ENCODE measurements at places on chromosomes 16 and 17.

DNA sequence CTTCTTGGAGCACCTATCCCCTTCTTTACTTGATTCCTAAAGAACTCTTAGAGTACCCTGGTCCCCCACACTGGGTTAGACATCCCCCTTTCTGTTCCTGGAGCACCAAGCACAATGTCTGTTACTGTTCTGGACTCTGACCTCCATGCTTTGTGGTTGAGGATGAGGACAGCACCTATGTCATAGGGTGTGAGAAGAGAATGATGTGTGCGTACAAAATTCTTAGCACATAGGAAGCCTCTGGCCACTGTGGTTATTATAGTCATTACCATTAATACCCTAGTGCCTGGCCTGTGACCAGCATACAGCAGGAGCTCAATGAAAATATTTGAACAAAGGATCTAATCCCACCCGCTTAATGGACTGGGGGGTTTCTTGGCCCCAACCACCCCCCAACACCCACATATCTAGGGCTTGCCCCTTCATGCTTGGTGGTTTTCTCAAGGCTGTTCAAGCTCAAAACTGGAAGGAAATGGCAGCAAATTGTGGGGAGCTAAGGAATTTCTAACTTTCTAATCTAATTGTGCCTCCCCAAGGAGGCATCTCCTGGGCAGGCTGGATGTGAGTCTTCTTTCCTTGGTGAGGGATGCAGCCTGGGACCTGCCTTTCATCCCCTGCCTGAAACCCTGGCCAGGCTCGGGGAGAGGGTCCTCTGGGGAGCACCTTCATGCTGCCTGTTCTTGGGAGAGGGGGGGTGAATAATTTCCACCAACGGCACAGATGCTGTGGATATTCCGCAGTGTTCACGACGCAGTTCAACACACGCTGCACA, 1.5 kb upstream of the CMIP start:
- DNase-seq = no peak

DNA sequence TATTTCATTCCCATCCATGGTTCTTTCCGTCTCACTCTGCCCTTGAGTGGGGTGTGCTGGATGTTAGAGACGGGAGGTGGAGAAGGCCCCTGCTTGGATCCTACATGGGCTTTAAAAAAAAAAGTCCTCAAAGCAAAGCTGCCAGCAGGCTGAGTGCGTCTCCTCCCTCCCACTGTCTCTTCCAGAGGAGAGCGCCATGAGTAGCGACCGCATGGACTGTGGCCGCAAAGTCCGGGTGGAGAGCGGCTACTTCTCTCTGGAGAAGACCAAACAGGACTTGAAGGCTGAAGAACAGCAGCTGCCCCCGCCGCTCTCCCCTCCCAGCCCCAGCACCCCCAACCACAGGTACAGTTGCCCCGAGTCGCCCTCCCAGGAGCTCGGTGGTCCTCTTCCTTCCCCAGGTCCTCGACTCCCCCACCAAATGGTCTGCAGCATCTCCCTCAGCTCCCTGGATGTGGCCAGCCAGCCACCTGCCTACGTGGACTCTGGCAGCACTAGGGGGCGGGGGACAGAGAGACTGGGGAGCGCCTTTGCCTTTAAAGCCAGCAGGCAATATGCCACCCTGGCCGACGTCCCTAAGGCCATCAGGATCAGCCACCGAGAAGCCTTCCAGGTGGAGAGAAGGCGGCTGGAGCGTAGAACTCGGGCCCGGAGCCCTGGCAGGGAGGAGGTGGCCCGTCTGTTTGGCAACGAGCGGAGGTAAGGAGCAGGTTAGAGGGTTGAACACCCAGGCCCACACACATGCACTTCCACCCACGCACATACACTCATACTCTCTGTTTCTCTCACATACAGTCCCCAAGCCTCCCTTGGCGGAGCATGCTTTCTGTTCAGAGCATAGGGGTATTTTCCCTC, 68.2 kb downstream of the PLD6 start:
- DNase-seq = no peak

DNA sequence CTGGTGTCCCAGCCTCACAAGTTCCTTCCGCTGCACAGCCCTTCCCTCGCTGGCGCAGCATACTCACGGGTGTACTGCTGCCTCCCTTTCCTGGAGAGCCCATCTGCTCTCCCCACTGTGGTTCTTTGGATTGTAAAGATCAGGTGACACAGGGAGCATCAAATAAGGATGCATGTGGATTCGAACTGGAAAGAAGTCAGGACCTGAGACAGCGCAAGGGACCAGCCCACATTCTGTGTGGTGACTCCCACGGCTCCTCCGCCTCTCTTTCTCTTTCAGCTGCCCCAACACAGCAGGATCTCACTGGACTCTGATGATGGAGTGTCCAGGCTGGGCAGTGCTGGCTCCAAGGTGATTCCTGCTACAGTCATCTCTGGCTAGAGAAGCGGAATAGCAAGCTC, 8.1 kb downstream of the LDAF1 start:
- DNase-seq = no peak

DNA sequence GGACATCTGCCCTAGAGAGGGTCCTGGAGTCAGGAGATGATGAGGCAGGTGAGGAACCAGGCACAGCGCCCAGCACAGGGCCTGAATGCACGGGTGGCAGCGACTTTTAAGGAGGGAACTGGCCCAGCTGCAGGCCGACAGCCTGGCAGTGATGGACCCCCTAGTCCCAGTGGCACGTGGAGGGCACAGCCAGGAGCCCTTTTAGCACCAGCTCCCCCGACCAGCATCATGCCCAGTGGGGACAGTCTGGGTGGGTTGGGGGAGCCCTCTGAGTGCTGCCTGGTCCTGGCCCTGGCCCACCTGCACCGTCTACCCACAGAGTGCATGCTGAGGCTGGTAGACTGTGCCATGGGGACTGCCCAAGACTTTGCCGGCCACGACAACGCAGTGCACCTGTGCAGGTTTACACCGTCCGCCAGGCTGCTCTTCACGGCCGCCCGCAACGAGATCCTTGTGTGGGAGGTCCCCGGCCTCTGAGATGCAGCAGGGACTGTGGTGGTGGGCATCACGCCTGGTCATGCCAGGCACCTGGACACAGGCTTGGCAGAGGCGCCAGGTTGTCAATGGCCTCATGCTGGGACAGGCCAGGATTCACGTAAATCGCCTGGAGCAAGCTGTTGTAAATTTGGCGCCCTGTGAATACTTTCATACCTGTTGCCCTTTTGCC, 686 bp upstream of the RHOT2 start:
- DNase-seq = no peak

- DNase-seq = no peak
Measured at GRCh38 chr16:13756411-13757140, 163.4 kb upstream of the ERCC4 start.

DNA sequence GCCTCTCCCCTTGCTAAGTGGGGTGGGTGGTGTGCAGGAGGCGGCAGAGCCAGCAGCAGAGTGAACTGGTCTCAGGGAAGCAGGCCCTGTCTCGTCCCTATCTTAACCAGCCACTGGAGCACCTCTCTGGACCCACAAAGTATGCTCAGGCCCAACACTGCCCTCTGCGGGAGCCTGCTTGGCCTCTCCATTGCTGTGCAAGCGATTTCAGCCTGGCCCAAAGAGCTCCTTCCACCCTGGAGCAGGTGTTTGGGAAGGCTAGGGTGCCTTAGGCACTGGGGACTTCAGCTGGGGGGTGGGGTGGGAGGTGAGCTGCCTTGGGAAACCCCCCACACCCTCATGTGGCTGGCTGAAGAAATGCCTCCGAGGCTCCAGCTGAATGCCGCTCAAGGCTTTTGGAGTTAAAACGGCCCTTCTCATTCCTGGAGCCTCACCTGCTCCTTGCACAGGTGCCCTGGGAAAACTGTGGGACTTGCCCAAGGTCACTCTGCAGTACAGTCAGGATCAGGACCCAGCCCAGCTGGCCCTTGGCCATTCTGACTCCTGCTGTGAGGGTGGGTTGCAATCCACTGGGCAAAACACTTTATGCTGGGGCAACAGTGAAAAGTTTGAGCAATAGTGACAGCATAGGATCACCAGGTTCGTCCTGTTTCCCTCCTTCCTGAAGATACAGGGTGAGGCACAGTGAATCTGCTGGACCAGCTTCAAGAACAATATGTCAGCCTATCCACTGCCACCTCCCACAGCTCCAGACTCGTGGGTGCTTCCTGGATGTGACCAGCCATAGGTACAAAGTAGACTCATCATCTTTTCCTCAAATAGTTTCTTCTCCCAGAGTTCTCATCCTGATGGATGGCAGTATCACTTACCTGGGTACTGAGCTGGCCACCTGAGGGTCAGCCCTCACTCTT, 5.9 kb upstream of the UBE2O start:
- peak; percentile 19 for DNase-seq

DNA sequence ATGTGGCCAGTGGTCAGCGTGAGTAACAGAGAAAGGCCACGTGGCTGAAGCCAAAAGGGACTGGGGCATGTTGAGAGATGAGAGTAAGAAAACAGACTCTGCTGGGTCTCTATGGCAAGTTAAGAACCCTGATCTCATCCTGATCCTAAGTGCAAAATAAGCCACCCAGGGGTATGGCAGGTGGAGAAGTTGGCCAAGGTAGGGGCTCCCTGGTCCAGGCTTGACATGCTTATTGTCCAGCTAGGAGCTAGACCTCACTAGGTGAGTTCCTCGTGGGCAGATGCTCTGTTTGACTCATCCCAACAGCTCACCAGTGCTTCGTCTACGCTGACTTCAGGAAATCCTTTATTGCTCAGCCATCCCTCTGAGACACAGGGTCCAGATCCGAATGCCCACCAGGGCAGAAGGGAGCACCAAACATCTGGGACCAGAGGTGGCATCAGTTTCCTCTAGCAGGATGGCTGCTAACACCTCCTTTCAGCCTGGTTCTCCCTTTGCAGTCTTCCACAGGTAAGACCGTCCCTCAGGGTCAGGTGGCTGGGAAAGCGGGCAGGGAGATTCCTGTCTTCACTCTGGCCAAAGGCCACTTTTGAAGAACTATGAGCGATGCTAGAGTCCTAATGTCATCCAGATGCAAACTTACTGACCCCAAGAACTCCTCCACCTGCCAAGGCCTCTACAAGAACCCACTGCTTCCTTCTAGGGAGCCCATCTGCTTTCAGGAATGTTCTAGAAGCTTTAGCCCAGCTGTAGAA, 99.5 kb downstream of the CDYL2 start:
- no peak for DNase-seq

DNA sequence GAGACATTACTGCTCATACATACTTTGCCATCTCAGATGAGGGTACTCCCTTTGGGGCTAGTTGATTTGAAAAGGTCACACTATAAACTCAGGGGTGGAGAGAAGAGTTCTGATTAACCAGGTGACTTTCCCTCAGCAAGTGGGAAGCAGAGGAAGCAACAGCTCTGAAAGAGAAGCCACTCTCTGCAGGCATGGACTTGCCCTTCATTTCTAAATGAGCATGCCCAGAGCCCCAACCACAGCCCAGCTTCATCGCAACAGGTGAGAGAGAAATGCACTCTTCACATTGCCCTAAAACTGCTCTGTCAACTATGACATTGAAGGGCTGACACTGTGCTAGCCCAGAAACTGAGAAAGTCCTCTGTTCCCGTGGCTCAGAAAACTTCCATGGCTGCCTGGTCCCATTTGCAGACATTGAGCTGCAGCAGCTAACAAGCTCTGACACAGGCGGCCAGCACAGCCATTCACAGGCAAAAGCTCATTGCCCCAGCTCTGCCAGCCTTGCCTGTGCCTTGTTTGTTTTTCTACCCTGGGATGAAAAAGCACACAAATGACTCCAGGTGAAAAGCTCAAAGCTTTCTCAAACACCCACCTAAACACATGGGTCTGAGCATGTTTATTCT, 419.8 kb upstream of the DYNLRB2 start:
- DNase-seq = no peak

GRCh38 chr17:70871180-70871818, 702.0 kb downstream of the KCNJ2 start:
- no peak for DNase-seq

- no peak for DNase-seq
Measured at GRCh38 chr17:77097631-77098180, 43.1 kb upstream of the SEC14L1 start.

DNA sequence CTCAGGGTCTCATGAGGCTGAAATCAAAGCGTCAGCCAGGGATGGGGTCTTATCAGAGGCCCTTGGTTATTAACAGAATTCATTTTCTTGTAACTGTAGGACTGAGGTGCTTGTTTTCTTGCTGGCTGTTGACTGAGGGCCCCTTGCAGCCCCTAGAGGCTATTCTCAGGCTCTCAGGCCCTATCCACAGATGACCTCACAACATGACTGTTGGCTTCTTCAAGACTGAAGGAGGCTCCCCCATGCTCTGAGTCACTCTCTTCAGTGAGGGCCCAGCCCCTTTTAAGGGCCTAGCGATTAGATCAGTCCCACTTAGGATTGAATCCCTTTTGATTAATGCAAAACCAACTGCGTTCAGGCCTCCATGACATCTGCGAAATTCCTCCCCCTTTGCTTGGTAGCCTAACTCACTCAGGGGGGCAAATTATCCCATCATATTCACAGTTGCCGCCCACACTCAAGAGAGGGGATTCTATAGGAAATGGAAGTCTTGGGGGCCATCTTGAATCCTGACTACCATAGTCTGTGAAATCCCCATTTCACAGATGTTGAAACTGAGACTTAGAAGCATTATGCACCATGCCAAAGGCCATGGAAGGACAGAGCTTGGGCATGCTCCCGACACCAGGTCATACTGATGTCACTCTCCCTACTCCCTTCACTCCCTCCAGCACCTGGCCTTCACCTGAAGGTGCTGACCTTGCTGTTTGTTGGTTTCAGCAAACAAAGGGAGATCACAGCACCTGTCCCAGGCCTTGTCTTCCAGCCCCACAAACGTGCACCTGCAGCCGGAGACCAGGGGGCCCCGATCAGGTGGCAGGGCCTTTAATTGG, 592.3 kb downstream of the MAF start:
- peak; percentile 47 for DNase-seq

- DNase-seq = no peak
Measured at GRCh38 chr16:67663877-67664222, 2.7 kb downstream of the ENKD1 start.

DNA sequence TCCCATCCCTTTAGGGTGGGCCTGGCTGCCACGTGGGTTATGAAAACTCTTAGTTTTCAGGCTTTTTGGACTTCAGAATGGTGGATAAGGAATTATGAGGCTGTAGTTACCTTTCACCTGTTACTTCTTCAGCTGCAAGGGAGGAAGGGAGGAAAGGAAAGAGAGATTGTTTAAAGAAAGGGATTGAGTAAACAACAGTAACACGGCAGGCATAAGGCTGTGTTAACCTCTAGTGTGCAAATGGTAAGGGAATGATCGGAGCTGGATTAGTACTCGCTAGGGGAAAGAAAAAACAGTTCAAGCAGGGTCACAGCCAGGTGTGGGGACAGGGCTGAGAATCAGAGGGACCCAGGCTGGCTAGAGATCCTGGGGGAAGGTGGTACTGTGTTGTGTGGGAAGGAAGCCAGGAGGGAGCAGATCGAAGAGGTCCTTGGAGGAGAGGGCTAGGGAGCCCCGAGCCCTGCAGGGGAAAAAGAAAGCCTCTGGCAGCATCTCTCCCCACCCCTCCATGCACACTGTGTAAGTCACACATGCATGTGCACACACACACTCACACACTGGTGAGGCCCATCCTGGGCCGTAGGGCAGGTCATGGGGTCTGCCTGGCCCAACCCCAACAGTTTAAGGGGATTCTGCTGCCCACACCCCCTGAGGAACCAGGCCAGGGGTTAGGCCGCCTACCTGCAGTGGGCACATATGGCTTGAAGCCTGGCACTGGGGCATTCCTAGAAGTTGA, 49.7 kb downstream of the SNX20 start:
- DNase-seq = no peak
